ENCODE measurements at places on chromosomes 12 and 14.

GRCh38 chr12:27592548-27592947 is 68.5 kb downstream of the PPFIBP1 start:
- no peak for DNase-seq

- no peak for DNase-seq
Observed at GRCh38 chr12:53660041-53660440, 15.8 kb downstream of the ATP5MC2 start.

- DNase-seq: no peak
Observed at GRCh38 chr12:75909714-75910656, 121.6 kb downstream of the PHLDA1 start.

DNA sequence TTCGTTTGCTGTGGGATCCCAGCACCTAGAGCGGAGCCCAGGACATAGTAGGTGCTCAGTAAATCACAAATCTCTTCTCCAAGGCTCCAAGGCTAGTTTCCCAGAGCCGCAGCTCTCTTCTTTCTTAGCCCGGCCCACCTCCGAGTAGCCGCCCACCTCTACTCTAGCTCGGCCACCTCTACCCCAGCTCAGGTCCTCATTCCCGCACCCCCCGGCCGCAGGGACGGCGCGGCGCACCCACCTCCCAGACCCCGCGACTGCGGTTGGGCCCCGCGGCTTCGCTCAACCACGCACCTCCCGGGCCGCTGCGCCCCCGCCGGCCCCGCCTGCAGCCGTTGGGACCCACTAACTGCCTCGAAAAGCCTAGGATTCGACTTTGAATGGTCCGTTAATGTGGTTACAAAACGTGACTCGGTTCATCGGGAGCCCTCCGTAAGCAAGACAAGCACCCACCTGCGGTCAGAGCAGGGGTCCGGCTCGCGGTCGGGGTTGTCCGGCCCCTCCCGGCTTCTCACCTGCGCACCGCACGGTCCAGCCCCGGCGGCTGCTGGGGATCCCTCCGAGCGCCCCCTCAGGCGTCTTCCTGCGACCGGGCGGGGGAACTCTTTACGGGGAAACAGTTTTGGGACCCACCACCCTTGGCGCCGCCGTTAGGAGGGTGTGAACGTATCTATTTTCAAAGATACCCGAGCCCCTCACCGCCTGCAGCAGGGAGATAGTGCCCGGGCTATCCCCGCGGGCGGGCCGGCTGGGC is at the start of gene SLC2A14:
TSS of gene SLC2A14 (minus strand) at position 350 of the 754 bp plus-strand sequence. CDS start 3,035 bp downstream, outside the sequence.
- DNase-seq: no peak

- no peak for DNase-seq
Observed at GRCh38 chr12:75322464-75322863, 7.7 kb downstream of the CAPS2 start.

GRCh38 chr14:49944501-49944900 is 51.6 kb downstream of the ARF6 start:
- no peak for DNase-seq

GRCh38 chr14:75470238-75470797 is 42.5 kb downstream of the JDP2 start:
- no peak for DNase-seq

- no peak for DNase-seq
Observed at GRCh38 chr12:108479364-108480070, 35.6 kb upstream of the FICD start.

DNA sequence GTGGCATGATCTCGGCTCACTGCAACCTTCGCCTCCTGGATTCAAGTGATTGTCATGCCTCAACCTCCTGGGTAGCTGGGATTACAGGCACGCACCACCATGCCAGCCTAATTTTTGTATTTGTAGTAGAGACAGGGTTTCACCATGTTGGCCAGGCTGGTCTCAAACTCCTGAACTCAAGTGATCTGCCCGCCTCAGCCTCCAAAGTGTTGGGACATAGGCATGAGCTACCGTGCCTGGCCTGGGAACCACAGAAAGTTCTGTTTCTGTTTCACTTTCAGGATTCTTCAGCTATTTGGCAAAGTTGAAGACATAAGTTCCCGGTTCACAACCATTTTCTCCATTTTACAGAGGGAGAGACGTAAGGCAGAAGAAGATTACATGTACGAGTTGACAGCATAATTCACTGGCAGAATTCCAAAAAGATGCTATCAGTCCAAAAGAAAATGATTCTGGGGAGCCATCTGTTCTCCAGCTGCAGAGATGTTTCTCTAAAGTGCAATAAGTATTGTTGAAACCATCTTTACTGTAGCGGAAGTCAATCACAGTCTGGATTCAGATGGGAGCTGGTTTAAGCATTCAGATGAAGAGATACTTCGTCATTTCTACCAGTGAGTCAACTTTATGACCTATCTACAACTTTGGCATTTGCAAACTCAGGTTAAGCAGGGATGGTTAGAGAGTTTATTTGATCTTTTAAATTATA is 8.1 kb upstream of the RNF34 start:
- DNase-seq: no peak

GRCh38 chr14:82047777-82048470 is 514.3 kb upstream of the SEL1L start:
- DNase-seq: no peak

- DNase-seq: no peak
Observed at GRCh38 chr12:13241833-13242488, 45.4 kb downstream of the EMP1 start.

DNA sequence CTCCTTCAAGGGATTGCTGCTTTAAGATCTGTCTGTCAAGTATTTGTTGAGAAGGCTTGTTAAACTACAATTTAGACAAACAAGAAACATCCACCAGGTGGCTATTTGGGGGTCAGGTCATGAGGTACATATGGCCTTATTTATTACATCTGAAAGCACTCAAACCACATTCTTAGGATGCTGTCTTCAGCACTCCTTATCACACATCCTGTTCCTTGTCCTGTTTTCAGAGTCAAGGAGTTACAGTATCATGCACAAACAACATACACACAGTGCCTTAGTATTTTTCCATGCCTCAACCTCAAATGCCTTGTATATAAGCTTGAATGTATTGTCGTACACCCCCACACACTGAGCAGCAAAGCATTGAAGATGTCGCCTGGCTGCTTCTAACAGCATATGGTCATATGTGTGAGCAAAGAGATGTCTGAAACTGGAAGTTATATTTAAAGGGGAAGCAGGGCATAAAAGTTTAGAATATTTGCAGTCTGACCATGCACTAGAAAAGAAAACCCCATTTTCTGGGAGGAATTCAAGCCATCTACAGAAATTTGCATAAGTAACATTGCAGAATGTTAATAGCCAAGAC is 83.8 kb downstream of the KCNMB4 start:
- no peak for DNase-seq

DNA sequence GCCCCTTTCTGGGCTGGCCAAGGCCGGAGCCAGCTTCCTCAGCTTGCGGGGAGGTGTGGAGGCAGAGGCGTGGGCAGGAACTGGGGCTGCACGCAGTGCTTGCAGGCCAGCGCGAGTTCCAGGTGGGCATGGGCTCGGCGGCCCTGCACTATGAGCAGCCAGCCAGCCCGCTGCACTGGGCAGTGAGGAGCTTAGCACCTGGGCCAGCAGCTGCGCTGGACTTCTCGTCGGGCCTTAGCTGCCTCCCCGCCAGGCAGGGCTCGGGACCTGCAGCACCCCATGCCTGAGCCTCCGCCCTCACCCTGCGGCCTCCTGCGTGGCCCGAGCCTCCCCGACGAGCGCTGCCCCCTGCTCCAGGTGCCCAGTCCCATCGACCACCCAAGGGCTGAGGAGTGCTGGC is 42.0 kb downstream of the TMTC2 start:
- no peak for DNase-seq
